HS-5 (cell line): ENCODE measurements at places on chromosomes 3 and 15.

- peak; percentile 53 for DNase-seq
These were observed 40.9 kb downstream of the CBLB start for GRCh38 chr3:105827959-105828358.

DNA sequence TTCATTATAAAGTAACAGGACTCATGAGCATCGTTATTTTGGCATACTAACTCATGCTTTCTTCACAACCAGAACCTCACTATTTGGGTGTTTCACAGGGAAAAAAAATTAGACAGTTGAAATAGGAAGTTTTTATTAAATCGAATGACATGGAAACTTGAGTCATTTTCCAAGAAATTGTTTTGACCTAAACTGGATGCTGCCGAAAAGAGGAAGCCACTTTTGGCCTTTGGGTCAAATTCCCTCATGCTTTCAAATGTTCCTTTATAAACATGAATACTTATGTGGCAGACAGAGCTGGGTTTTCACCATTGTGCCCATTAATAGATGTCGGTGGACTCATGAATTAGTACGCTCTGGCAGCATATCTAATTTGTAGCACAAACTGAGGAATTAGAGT, 224.9 kb downstream of the MCTP2 start:
- no peak for DNase-seq

- DNase-seq = no peak
These were observed 85.2 kb upstream of the NR2F2 start for GRCh38 chr15:96245252-96245651.

- peak; percentile 74 for DNase-seq
These were observed at the start of gene CHD2 for GRCh38 chr15:92899948-92900730. CHD2 (plus strand) TSS chr15:92900324; CDS start chr15:92901238, 914 bp downstream.

GRCh38 chr15:76501726-76502125, 165.2 kb downstream of the ISL2 start:
- DNase-seq = no peak

DNA sequence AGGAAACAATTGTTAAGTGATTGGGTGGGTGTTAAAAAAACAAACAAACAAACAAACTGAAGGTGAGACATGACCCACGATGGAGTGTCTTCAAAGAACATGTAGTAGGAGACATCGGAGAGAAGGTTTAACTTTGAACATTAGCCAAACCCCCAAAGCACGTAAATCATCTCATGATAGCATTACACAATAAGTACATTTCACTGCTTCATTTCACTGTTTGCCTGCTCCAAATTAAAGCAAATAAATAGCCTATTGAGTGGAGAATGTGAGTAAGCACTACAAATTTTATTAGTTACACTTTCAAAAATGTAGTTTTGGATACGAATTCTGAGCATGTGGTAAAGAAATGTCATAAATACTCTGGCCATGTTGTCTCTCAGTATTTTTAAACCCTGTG, 287.0 kb downstream of the SI start:
- DNase-seq = no peak

- DNase-seq = no peak
These were observed 22.2 kb downstream of the IQSEC1 start for GRCh38 chr3:13051066-13051465.

DNA sequence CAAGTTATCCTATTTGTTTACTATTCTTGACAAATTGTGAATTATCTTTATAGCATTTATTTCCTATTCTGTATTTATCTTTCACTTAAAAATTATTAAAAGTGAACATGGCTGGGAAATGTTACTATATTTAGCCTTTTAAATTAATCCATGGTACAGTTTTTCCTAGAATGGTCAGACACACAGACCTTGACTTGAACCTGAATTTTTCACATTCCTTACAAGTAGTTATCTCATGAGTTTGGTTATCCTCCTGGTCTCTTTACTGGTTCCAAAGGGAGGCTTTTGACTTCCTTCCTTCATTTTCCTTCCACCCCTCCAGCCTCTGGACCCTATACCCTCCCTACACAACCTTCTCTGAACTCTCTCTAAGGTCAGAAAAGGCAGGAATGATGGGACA, 280.6 kb downstream of the SATB1 start:
- no peak for DNase-seq

DNA sequence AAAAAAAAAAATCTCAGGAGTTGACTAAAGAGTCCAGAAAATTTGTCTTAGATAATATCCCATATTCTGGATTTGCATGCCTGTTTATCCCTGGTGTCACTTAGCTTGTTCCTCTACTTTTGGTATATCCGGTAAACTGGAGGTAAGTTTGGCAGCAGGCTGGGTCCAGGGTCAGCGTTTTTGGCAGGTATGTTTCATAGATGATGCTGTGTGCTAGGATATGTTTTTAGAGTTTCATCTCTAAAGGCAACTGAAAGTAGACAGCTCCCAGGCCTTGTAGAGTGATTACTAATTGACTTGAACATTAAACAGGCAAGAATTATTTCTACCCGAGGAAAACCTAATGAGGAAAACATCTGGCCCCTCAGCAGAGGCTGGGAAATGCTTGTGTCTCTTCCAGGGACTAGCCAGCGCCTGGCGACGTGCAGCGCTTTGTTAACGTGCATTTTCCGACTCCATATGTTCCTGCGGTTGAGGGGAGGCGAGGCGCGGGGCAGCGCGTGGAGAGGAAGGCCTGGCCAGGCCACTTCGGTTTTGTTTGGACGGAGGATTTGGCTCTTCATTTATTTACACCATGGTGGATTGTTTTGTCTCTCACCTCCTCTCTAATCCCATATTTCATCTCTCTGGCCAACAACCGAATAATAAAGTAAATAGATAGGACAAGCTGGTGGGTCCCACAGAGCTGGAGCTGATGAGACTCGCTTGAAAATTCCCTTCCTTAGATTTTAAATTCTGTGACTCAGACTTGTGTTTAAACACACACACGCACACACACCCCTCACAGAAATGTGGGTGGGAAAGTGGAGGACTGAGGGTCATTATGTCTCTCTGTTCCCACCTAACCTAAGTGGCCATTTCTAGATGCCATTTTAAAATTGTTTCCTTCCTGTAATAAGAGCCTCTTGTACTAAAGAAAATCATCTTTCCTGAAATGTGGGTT, 65.3 kb downstream of the ASB7 start:
- DNase-seq = no peak

DNA sequence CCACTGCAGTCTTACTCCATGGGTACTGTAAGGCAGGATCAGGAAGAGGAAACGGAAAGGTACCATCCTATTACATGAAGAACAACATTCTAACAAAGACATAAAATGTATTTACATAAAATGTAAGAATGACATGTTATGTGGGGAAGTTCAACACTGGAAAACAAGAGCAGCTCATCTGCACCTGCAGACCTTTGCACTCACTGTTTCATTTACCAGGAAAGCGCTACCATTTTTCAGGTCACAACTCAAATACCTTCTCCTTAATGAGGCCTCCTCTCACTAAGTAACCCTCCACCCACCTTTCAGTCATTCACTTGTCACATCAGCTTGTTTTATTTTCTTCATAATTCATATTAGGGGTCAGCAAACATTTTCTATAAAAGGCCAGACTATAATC, 2.6 kb downstream of the TMCC1 start:
- no peak for DNase-seq

- DNase-seq = no peak
These were observed 9.8 kb downstream of the KCNMB2 start for GRCh38 chr3:178546079-178546478.

- no peak for DNase-seq
These were observed 69.8 kb upstream of the WNT5A start for GRCh38 chr3:55556619-55557537.

DNA sequence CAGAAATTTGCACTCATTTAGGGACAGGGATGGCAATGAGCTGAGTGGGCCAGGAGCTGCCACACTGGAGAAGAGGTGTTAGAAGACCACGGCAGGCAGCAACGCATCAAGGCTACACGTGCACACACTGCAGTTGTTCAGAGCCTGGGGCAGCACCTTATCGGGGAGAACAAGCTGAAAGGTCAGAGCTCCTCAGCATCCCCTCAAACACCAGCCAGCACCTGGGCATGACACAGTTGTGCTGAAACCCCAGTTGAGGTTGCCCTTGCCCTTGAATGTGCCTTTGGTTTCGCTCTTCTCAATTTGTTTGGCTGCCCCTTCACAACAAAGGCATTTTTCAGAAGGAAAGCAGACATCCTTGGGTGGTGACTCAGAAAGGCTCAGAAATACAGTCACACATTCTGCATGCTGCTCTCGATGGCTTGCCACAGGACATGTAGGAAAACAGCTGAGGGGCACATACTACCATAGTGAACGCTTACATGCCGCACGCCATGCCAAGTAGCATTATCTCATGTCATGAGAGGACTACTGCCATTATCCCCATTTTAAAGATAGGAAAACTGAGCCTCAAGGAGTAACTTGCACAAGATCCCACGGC, 57.6 kb downstream of the ST8SIA2 start:
- peak; percentile 9 for DNase-seq

DNA sequence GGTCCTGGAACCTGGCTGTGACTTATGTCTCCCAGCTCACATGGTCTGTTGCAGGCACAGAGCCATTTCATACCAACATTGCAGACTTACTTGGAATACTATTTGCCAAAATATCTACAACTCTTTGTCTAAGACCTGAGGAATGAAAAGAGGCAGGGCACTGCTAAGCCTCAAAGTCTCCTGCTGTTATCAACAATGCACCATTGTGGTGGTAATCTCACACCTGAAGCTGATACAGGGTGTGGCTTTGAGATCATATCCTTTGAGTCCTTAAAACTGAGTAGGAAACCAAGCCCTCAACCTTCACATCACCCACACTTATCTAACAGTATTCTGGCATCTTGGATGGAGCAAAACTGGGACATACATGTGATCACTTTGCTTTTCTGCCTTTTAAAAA, 782.0 kb downstream of the EPHA3 start:
- DNase-seq = no peak

- DNase-seq = no peak
These were observed 2.4 kb downstream of the ATP1B3 start for GRCh38 chr3:141878817-141879216.

DNA sequence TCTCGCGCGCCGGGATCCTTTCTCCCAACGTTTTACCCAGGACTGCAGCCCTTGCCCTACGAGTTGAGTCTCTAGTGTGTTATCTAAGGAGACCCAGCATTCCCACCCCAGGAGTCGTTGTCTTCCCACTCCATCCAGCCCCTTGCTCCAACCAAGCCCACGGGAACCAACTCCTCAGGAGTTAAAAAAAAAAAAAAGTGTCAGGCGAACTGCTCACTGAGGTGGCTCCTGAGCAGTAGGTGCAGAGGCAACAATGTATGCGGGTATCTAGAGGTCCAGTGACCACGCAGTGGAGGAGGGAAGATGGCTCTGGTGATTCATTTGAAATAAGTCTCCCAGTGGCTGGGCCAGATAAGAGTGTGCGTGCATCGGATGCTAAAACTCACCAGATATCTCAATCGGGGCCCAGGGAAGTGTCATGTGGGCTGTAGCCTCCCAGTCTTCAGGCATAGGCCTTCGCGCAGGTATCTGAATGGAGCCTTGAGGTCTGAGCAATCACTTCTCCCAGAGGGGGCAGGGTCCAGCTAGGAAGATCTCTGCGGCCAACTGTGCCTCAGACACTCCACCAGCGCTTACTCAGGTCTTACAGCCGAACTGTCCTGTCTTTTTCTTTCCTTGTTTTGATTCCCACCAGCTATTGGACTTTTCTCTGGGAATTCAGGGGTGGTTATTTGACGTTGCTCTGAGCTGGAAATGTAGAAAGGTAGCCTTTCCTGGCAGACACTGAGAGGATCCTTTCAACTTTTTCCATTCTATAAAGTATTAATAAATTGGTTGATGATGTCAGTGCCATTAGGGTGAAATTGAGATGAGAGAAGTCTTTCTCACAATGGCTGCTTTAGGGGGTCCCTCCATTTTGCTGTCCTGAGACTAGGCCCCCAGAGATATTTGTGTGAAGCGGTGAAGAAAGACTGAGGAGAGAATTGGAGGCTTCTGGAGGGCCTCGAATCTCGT, 21.0 kb downstream of the ZIC4 start:
- DNase-seq = no peak

- DNase-seq = no peak
These were observed 128.9 kb downstream of the ZIC1 start for GRCh38 chr3:147538034-147538433.

DNA sequence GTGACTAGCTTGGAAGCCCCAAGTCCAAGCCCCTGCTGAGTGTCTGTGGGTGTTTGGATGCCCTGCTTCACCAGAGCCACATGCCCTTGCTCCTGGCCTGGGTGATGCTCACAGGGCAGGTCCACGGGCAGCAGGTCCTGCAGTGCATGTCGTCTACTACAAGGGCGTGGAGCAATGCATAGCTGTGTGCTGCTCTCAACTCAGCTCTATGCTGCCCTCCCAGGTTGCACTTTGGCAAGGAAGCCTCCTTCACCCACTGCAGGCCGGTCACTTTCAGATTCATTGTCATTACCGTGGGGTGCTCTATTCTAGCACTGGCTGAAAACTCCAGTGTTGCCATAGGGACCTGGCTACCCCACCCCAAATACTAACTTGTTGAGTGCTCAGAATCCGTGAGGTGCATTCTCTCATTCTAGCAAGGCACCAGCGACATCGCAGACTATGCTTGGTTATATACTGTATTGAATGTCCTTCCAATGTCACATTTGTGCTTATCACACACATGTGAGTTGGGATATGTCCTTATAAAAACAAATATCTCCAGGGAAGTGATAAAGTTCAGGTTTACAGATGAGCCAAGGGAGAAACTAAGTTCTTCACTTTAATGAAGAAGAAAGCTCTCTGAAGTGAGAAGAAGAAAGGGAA, 51.8 kb downstream of the GRAMD1C start:
- DNase-seq = no peak

DNA sequence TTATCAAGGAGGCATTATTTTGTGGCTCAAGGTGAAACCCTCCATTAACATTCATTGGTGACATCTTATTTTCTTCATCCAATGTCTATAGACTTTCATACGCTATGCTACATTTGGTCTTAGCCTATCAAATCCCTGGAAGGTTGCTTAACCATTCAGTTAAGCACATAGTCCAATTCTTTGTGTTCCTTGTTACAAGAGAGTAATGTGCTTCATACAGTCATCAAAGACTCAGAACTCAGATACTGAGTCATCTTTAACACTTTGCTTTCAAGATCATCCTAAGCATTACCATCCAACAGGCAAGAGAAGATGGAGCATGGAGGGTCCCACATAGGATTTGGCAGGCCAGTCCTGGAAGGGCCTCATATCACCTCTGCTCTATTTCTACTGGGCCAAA, 1202.1 kb downstream of the ROBO1 start:
- DNase-seq = no peak

DNA sequence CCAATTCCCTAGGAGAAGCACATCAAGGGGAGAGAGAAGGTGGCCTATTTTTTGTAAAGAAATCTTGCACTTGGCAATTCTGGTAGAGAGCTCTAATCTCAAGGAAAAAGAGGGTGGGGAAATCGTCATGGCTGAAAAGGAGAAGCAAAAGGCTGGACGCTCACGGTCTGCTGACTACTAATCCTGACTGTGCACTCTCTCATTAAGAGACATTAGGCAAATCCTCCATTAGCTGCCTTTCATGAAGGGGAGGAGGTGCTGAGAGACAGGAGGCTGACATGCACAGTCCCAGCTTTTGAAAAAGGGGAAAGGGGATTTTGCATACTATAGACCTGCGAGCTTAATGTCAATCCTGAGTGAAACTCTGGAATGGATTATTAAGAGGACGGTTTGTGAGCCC, 170.0 kb downstream of the NR2F2 start:
- DNase-seq = no peak

- DNase-seq = peak; percentile 53
These were observed 185.6 kb downstream of the FAM43A start for GRCh38 chr3:194871143-194871863.
